Astrocyte of the cerebellum (primary cell): ENCODE measurements at places on chromosomes 1 and 21.

DNA sequence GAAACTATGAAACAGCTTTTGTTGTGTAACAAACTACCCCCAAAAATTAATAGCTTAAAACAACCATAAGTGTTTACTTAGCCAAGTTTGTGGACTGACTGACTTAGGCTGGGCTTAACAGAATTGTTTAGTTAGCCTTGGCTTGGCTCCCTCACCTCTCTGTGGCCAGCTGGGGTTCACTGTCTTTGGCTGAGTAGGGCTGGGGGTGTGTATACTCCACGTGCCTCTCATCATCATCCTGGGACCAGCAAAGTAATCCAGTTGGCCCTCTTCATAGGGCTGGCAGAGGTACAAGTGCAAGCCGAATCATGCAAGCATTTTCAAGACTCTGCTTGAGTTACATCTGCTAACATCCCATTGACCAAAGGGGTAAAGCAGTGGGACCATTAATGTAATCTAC, 252.3 kb downstream of the BRINP2 start:
- DNase-seq: no peak

GRCh38 chr1:20716232-20716631, 1.6 kb downstream of the KIF17 start:
- DNase-seq: no peak

- no peak for DNase-seq
Measured at GRCh38 chr1:234768569-234769283, 158.7 kb upstream of the IRF2BP2 start.

GRCh38 chr21:15095326-15095725, 30.5 kb upstream of the NRIP1 start:
- no peak for DNase-seq
